ENCODE measurements at places on chromosomes 3 and 15.
A peak's percentile ranks its signal among the peaks of the same experiment; 100 is the strongest.

DNA sequence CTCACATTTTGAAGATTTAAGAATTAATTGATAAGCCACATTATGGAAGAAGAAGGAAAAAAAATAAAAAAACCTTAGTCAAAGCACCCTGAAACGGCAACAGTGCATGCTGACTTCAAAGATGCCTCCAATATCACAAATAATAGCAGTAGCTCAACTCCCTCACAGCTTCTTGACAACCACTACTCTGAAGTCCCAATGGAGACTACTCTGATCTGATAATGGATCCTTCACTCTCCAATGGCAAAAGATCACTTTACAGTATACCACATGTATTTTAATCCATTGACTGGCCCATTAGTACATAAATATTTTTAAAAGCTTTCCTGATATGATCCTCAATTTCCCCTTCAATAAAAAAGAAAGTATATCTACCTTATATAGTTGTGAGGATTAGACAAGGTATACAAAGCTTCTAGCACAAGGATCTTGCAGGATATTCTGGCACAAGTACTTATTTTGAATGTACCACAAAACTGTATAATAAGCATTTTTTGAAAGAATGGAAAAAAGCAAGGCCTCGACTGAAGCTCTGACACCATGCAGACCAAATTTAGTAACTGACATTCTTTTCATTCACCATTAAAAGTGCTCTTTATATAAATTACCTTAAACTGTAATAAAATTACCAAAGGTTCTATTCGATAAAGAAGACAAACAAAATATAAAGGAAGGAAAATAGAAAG is 91.9 kb downstream of the PEAK1 start:
- no peak for DNase-seq

- DNase-seq, result no peak
Measured at GRCh38 chr15:40808861-40809450, 1.7 kb upstream of the DNAJC17 start.

GRCh38 chr3:66276705-66277274 is 56.0 kb downstream of the SLC25A26 start:
- no peak for DNase-seq

- no peak for DNase-seq
Measured at GRCh38 chr3:62818347-62818746, 56.9 kb downstream of the CADPS start.

DNA sequence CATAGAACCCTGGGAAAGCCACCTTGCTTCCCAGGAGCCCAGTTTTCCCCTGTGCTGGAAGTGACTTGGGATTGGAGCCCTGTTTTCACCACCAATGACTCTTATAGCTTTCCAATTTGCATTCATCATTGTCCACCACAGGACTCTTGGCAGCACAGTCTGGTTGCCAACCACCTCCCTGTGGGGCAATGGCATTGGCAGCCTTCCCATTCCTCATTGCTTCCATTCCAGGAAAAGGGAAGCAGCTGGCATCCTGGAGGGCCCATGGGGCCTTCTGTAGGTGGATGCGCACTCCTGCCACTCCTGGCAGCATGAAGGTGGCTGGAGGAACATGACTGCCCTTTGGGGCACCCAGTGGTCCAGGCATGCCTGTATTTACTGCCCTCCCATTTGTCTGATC is 57.7 kb downstream of the FEM1B start:
- DNase-seq, result no peak

DNA sequence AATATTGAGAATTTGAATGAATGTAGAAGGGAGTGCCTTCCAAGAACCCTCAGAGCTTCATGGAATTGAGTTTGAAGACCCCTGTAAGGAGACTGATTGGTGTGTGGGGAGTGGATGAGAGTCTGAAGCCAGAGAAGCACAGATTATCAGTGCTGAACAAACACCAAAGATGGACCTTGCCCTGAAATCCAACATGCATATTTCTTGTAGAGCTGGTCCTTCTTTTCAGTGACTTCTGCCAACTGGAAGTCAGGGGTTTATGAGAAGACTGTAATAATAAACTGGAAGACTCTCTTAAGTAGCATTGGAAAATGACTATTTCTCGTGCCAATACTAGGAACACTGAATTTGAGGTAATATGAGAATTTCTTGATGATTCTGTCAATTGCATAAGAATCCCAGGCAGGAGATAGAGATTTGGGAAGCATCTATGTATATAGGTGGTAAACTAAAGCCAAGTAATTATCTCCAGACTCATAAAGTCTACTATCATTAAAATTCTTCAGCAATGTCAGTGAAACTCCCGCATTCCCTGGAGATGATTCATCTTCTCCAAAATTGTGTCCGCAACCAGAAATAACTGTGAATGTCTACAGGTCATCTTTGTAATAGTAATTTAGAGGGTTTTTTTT is 213.8 kb downstream of the IL5RA start:
- DNase-seq, result no peak

- DNase-seq, result no peak
Measured at GRCh38 chr3:193574488-193575070, 18.4 kb upstream of the OPA1 start.

DNA sequence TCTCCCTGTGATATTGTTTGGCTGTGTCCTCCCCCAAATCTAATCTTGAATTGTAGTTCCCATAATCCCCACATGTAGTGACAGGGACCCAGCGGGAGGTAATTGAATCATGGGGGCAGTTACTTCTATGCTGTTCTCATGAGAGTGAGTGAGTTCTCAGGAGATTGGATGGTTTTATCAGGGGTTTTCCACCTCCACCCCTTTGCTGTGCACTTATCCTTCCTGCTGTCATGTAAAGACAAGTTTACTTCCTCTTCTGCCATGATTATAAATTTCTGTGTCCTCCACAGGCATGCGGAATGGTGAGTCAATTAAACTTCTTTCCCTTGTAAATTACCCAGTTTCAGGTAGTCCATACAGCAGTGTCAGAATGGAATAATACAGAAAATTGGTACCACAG is 24.7 kb downstream of the TUSC7 start:
- no peak for DNase-seq

GRCh38 chr3:142976621-142977398 is 13.3 kb upstream of the PAQR9 start:
- no peak for DNase-seq

DNA sequence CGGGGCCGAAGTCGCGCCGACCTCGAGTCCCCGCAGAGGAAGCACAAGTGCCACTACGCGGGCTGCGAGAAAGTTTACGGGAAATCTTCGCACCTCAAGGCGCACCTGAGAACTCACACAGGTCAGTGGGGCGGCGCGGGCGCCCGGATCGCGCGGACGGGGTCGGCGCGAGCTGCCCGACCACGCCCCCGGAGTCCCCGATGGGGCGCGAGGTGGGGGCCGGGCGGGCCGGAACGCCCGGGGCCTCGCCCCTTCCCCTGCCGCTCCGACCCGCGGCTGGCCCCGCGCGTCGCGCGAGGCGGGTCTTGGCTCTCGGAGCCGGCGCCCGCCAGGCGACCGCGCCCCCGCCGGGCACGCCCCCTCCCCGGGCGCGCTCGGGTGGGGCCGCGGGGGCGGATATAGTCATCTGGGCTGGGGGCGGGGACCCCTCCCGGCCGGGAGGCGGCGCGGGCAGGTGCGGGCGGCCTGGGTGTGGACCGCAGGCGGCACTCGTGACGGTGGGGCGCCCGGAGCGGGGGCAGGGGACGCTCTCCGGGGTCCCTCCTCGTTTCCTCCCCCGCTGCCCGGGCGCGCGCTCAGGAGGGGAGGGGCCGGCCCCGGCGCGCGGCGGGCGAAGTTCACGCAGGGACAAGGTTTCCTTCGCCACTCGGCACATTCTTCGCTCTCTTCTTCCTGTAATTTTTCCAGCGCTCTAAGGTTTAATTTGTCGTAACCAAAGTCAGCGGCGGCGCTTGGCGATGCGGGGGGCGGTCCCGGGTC is 1.2 kb downstream of the KLF13 start:
- DNase-seq, result peak; percentile 33

DNA sequence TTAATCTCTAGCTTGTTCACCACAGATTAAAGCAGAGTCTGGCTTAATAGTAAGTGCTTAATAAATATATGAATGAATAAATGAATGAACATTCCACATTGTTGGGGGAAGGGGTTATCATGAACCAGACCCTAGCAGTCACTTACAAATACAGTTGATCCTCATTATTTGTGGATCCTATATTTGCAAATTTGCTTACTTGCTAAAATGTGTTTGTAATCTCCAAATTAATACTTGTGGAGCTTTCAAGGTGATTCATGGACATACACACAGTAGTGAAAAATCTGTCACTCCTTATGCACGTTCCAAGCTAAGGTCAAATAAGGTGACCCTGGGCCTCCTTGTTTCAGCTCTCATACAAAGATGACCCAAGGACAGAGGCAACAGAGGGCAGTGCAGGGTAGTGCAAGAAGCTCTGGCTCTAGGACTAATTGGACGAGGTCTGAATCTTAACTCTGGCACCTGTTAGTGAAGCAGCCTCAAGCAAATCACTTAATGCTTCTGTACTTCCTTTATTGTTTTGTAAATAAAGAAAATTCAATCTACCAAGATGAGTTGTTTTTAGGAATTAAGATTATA is 112.8 kb upstream of the C2CD4B start:
- DNase-seq, result no peak

DNA sequence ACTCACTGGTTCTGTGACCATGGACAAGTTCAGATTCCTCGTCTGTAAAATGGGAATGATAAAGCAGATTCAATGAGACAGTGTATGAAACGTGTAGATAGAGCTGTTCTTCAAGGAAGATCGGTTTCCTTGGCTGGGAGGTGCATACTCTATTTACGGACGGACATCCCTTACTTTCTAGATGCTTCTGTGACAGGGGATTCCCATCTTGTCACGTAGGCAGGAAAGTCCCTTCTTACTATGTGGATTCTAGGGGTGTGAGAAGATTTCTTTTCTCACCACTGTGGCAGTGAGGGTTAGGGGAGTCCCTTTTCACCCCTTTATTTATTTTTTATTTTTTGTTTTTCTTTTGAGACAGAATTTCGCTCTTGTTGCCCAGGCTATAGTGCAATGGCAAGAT is 180.9 kb upstream of the TBL1XR1 start:
- no peak for DNase-seq

GRCh38 chr3:3110749-3111361 is 681 bp upstream of the IL5RA start:
- no peak for DNase-seq

DNA sequence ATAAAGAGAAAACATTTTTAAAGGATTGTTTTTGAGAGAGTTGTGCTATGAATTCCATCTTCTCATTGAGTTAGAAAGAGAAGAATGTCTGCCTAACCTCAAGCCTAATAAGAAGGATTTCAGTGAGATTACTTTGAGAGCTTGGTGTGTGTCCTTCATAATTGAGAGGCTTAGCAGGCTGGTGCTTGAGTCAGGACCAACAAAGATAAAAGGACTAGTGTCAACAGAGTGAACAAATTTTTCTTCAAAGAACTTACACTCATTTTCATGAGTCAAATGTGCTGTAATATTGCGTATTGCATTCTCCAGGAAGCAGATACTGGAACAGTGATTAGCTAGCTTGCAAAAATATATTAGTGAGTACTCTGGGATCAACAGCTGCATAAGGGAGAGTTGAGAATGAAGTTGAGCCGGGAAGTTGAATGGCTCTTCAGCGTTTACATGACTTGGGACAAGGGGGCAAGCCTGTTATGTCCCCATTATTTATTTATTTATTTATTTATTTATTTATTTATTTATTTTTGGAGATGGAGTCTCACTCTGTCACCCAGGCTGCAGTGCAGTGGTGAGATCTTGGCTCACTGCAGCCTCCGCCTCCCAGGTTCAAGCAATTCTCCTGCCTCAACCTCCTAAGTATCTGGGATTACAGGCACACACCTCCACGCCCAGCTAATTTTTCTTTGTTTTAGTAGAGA is 37.5 kb upstream of the SLITRK3 start:
- DNase-seq, result no peak

DNA sequence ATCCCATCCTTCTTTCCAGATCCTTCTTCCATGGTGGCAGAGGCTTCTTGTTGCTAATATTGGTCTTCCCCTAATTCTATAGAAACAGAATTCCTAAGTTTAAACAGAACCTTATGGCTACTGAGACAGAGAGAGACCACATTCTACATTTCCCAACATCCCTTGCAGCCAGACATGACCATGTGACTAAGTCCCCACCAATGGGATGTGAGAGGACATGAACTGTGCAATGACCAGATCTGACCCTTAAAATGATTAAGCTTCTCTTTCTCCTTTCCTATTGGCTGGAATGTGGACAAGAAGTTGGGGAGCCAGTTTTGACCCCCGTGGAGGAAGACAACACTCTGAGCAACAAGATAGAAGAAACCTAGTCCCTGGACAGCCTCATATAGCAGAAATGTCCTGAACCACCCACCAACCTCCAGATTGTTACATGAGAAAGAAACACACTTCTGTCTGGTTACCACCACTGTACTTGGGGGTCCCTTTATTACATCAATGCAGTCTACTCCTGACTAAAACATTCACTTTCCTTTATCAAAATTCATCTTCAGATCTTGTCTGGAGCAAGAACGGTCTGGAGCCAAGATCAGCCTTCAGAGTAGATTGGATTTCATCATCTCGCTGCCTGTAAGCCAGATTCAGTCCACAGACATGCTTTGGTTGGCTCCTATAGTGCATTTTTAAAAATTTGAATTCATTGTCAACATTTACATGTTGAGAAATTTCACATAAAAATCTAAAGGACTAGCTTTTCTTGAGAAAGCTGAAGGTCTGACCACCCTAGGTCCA is 183.9 kb downstream of the SHQ1 start:
- DNase-seq, result no peak

DNA sequence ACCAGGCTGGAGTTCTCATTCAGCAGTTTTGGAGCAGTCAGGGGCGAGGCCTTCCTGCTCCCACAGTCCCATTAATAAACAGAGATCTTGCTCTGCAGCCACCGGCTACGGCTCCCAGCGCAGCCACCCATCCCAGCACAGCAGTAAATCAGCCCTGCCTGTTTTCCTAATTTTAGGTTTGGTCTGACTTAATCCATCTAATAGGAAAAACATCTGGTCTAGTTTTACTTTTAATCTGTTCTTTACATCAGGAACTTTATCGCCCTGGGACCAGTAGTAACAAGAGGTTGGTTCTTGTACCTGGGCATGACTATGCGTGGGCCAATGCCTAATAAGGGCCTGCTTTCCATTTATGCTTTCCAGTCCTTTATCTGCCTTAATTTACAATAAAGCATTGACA is 264.0 kb upstream of the DPH6 start:
- no peak for DNase-seq

DNA sequence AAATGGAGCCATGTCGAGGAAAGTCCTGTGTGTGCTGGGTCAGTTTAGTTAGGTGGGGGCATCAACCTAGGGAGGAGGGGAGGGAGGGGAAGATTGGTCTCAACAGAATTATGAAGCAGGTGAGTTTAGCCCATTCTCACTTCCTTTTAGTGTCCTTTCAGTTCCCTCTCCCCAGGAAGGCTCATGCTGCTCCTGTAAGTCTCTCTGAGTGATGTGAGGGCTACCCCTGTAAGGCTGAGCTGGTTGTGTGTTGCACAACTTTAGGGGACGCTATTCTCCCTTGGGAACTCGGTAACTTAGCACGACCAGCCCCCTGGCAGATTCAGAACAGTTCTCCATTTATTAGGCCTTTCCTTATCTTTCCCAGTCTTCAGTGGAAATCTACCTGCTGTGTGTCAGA is 21.2 kb downstream of the IL5RA start:
- no peak for DNase-seq

DNA sequence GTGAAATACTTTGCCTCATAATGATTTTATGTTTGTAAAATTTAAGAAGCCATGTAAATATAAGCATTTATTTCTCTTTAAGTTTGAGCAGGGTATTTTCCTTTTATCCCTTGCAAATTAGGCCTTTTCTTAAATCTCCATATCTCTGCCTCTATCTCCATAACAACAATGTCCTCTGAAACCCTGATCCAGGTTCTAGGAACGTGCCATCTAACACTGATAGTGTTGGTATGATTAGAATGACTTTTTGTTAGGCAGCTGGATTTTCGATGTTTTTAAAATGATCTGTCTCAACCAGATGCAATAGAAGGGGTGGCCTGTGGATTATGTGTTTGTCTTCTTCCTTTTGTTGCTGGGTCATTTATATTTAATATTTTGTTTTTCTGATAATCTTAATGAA is 77.9 kb downstream of the TRPC1 start:
- DNase-seq, result no peak
